ENCODE measurements at places on chromosomes 4 and X. TPM values are rescaled to one million over a fixed set of nuclear protein-coding genes. Genes with fewer than 3 reads are reported as not detected.

DNA sequence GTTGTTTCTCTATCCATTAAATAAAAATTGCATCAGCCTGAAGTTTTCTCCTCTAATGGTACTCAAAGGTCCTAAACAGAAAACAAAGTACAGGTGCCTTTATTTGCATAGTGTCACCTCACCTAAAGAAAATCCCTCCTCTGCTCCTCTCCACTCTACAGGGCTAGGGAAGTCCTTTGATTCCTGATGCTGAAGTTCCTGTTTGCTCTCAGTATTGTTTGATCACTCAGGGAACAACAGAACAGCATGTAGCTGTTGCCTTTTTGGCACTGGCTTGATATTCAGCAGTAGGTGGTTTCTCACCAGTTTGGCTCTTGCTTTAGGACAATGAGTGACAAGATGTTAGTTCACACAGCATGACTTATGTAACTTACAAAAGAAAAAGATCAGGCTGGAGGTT lies 156.2 kb upstream of the SLC7A11 start:
- H3K4me3 ChIP-seq = no peak overlapping the region
- no peak for DNase-seq
- no peaks in the 10 kb centered on the region for H3K36me3 ChIP-seq

DNA sequence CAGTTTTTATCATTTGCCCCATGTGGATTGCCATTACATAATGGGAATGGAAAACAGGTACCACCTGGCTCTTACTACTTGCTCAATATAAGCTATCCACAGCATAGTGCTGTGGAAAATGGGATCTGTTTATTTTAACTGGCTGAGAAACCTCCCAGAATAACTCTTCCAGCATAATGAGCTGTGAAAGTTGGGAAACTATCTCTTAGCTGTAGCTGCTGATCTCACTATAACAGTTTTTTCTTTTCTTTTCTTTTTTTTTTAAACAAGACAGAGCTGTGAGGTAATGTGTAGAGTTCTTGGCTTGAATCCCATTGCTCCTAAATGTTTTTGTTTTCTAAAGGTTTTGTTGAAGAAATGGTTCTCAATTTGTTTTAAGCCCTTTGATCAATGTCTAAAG lies 988.3 kb downstream of the PCDH19 start:
- DNase-seq = no peak
- H3K36me3 ChIP-seq = no peaks in the 10 kb centered on the region
- H3K4me3 ChIP-seq = no peak overlapping the region
- H3K27ac ChIP-seq = no peak overlapping the region
- H3K27me3 ChIP-seq = no peaks in the 10 kb centered on the region

DNA sequence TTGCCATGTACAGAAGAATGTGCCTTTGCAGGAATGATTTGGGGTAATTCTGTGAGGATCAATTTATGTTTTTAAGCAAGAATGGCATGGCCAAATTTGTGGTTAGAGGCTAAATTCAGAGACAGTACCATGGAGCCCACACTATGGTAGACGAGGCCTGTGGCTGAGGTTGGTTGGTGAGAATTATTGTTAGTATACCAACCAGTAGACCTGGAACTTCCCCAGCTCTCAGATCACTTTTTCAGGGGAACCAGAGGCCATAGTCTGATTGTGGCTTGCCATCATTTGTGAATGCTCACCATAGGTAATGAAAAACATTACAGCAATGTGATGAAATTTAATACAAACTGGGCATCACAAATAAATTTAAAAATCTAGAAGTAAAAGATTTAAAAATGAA lies 56.3 kb downstream of the SHISA3 start:
- H3K36me3 ChIP-seq = peaks cover 18% of the 10 kb centered on the region
- DNase-seq = no peak
- no peaks in the 10 kb centered on the region for H3K4me1 ChIP-seq
- no peaks in the 10 kb centered on the region for H3K27me3 ChIP-seq
- H3K27ac ChIP-seq = no peak overlapping the region

DNA sequence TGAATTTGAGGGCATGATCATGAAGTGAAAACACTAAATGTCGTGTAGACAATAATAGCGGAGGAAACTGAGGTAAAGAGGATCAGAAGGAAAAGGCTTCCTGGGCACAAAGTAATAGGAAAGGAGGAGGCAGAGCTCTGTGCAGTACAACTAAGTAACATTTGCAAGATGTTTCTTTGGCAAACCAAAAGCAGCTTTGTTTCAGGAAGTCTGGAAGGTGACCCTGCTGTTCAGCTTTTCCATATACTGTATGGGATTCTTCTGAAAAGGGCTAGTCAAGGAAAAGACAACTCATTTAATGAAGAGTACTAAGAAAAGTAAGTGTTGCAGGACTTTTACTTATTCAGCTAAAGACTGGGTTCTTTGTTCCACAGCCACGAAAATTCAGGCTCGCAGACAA lies 463.1 kb downstream of the PCDH7 start:
- DNase-seq = no peak
- no peak overlapping the region for H3K4me3 ChIP-seq
- no peaks in the 10 kb centered on the region for H3K4me1 ChIP-seq
- H3K27ac ChIP-seq = no peak overlapping the region

GRCh38 chrX:76127341-76127740 lies 45.5 kb upstream of the PBDC1 start:
- H3K36me3 ChIP-seq = no peaks in the 10 kb centered on the region
- DNase-seq = no peak
- no peak overlapping the region for H3K27ac ChIP-seq

- H3K4me1 ChIP-seq = no peaks in the 10 kb centered on the region
- H3K4me3 ChIP-seq = no peak overlapping the region
- no peak overlapping the region for H3K27ac ChIP-seq
- H3K36me3 ChIP-seq = no peaks in the 10 kb centered on the region
These were observed 13.8 kb upstream of the CFAP299 start for GRCh38 chr4:80321776-80322175.

DNA sequence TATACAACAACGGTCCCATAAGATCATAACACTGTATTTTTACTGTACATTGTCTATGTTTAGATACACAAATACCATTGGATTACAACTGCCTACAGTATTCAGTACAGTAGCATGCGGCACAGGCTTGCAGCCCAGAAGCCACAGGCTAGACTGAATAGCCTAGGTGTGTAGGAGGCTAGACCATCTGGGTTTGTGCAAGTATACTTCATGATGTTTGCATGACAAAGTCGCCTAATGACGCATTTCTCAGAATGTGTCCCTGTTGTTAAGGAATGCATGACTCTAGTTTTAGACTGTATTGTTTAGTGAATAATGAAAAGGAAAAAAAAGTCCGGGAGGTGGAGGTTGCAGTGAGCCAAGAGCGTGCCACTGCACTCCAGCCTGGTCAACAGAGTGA lies 56.5 kb upstream of the C4orf50 start:
- no peak overlapping the region for H3K4me3 ChIP-seq
- no peaks in the 10 kb centered on the region for H3K36me3 ChIP-seq
- peaks cover 4% of the 10 kb centered on the region for H3K27me3 ChIP-seq
- H3K27ac ChIP-seq = no peak overlapping the region

The ARX gene
- 0.53 TPM for total RNA-seq

The WWC2 gene
- 109 TPM for total RNA-seq

The FABP2 gene
- total RNA-seq = not detected
